ENCODE measurements at places on chromosomes 5 and 9.

DNA sequence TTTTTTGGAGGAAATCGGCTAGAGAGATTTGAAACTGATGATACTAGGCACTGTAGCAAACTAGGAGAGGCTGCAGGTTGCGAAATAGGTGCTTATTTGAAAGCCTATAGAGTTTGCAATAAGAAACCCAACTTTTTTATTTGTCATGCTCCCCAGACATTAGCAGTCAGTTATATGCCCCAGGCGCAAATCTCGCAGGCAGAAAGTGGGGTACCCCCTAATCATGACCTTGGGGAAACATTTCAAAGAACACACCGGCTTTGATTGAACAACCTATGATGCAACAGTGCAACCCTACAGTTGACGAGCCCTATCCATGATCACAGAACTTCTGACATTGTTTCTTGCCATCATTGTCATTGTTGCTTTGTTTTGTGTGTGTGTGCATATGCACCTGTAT is 510.5 kb downstream of the RAB3C start:
- H3K36me3 ChIP-seq, result no peaks in the 10 kb centered on the region
- H3K27me3 ChIP-seq, result no peaks in the 10 kb centered on the region
- no peak for DNase-seq
- H3K27ac ChIP-seq, result no peak overlapping the region

GRCh38 chr9:23830929-23831730 is 5.1 kb upstream of the ELAVL2 start:
- H3K36me3 ChIP-seq, result no peaks in the 10 kb centered on the region
- no peak overlapping the region for H3K4me3 ChIP-seq
- no peaks in the 10 kb centered on the region for H3K4me1 ChIP-seq
- H3K27me3 ChIP-seq, result peaks cover 27% of the 10 kb centered on the region
- H3K27ac ChIP-seq, result no peak overlapping the region
- DNase-seq, result no peak

DNA sequence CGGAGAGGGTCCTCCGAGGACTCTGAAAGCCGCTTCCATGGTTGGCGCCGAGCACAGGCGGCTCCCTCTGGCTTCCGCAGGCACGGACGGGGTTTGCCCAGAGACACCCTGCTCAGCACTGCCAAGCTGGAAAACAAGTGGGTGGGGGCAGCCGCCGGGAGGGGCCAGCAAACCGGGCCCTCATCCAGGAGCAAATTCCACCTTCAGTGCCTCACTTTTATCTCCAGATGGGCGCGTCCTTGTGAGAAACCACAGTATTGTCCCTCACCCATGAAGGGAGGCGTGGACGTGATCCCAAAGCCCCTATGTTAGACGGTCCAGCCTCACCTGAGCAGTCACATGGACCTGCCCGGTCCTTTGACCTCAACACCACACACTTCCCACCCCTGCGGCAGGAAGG is 29.0 kb downstream of the MED10 start:
- no peak overlapping the region for H3K4me3 ChIP-seq
- H3K27ac ChIP-seq, result no peak overlapping the region
- no peaks in the 10 kb centered on the region for H3K27me3 ChIP-seq
- H3K4me1 ChIP-seq, result no peaks in the 10 kb centered on the region
- no peak for DNase-seq

- H3K4me1 ChIP-seq, result no peaks in the 10 kb centered on the region
- H3K36me3 ChIP-seq, result no peaks in the 10 kb centered on the region
- DNase-seq, result no peak
Measured at GRCh38 chr5:74390306-74390637, 250.3 kb downstream of the ENC1 start.

DNA sequence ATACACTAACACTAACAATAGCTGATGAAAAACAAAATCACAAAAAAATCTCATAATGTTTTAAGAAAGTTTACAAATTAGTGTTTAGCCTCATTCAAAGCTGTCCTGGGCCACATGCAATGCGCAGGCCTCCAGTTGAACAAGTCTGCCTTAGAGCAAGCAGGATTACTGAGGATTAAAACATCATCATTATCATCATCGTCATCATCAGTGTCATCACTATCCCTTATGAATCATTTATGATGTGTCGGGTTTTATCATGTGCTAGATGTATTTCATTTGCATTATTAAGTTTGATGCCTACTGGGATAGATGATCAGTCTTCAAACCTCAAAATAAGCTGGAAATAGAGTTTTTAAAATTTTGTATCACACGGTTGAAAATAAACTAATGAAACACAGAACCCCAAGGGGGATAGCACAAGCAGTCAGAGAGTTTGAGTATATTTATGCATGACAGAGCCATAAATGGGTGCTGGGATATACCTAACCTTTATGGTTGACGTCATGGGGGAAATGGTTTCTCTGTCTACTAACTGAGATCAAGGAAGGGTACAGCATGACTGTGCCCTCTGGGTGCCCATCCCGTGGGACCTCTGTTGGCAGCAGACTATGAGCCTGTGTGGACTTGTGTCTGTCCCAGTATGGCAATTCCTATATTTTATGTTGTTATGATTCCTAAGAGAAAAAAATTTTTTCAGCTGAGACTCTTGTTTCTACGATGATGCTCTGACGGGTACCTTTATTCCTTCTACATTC is 150.3 kb upstream of the ADRA1B start:
- no peaks in the 10 kb centered on the region for H3K36me3 ChIP-seq
- H3K4me3 ChIP-seq, result no peak overlapping the region
- H3K27ac ChIP-seq, result no peak overlapping the region
- peaks cover 14% of the 10 kb centered on the region for H3K4me1 ChIP-seq
- H3K27me3 ChIP-seq, result peaks cover 4% of the 10 kb centered on the region
- DNase-seq, result no peak

GRCh38 chr5:3709717-3710348 is 114.2 kb downstream of the IRX1 start:
- no peaks in the 10 kb centered on the region for H3K27me3 ChIP-seq
- no peaks in the 10 kb centered on the region for H3K4me1 ChIP-seq
- no peak overlapping the region for H3K4me3 ChIP-seq
- no peaks in the 10 kb centered on the region for H3K36me3 ChIP-seq
- no peak for DNase-seq
- no peak overlapping the region for H3K27ac ChIP-seq

- no peak for DNase-seq
- no peaks in the 10 kb centered on the region for H3K27me3 ChIP-seq
- H3K4me3 ChIP-seq, result no peak overlapping the region
- no peak overlapping the region for H3K27ac ChIP-seq
- H3K36me3 ChIP-seq, result no peaks in the 10 kb centered on the region
- no peaks in the 10 kb centered on the region for H3K4me1 ChIP-seq
Measured at GRCh38 chr9:16673171-16673570, 197.3 kb downstream of the BNC2 start.

DNA sequence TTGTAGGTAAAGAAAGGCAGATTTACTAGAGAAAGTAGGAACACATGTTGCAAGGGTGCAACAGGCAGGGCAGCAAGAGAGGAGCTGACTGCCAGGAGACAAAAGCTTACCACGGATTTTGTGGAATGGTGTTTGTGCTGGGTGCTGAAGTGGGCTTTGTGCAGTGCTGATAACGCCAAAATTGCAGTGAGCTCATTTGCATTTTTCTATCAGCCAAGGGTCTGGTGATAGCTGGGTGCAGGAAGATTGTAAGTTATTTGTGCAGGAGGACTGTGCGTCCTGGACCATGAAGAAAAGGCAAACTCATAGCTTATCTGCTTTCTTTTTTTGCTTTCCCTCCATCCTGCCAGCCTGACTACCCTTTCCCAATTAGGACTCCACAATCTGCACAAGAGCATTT is 13.6 kb downstream of the CTSL start:
- H3K27ac ChIP-seq, result no peak overlapping the region
- H3K4me3 ChIP-seq, result no peak overlapping the region
- H3K27me3 ChIP-seq, result peaks cover 7% of the 10 kb centered on the region
- H3K36me3 ChIP-seq, result no peaks in the 10 kb centered on the region
- no peaks in the 10 kb centered on the region for H3K4me1 ChIP-seq

Measured in activated B cell treated with CpG ODN at 0.5 μM for 24 hours (primary cell).